ENCODE measurements at places on chromosomes 6 and 20. TPM values are rescaled to one million over a fixed set of nuclear protein-coding genes. Genes with fewer than 3 reads are reported as not detected.

DNA sequence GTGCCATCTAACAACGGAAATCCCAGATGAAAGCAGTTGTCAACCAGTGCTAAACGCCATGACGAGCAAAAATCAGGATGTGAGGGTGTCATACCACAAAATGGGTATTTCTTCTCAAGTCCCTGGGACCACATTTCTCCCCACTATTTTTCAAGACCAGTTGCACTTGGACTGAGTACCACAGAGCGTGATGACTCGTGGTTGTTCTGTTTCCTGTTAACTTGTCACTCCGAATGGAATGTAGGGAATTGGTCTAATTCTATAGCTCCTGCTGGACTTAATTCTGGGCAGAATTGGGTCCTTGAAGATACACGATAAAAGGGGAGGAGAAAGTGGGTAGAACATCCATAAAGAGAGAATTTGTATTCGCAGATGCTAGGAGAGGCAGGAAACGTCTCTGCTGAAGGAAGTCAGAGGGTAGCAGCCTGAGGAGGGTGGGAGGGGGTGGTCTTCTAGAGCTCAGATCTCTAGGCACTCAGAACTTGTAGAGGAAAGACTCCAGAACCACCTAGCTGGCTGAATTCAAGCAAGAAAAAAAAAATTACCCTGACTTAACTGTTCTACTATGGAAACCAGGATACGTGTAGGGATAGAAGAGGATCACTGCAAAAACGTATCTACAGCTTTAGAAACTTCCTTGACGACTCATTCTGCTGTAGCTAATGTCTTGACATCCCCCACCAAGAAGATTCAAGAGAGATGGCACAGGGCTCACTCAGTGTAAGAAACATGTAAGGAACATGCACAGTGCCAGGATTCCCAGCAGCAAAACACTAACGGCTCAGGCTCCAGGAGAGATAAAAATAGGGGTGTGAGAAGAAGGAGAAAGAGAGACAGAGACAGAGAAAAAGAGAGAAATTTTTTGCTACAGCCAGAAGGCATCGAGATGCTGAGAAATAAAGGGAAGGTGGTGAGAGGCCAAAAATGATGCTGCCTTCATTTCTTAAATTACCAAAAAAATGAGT lies 494.7 kb downstream of the CD83 start:
- DNase-seq: peak; percentile 3

GRCh38 chr20:60561052-60561451 lies 602.8 kb downstream of the CDH26 start:
- no peak for DNase-seq

- DNase-seq: no peak
Measured at GRCh38 chr6:163984124-163984936, 569.8 kb downstream of the QKI start.

- no peak for DNase-seq
Measured at GRCh38 chr20:33431797-33432381, 11.7 kb downstream of the SNTA1 start.

GRCh38 chr20:8913456-8913855 lies 155.4 kb upstream of the PLCB4 start:
- DNase-seq: no peak

DNA sequence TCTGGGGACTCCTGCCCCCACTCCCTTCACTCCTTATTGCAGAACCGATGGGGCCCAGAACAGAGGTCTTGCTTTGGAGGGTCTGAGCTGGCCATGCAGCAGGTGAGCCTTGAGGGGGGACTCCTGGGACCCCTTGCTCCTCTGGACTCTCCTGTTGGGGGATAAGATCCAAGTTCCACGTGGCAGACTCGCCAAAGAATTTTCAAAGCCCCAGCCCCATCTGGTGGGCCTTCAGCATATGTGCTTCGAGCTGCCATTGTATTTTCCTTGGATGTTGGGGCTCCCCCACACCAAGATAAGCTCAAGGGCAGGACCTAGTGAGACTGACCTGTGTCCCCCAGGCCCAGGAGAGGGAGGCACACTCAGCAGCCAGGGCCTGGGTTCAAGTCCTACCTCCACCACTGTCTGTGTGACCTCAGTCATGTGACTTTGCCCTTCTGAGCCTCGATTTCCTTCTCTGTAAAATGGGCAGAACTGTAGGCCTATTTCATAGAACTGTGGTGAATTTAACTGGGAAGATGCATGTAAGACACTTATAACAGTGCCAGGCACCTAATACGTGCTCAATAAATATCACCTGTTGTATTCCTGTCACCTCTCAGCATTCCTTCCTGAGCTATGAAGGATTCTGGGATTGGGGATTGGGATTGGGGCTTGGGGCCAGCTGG lies 115.5 kb downstream of the VEGFA start:
- DNase-seq: no peak

DNA sequence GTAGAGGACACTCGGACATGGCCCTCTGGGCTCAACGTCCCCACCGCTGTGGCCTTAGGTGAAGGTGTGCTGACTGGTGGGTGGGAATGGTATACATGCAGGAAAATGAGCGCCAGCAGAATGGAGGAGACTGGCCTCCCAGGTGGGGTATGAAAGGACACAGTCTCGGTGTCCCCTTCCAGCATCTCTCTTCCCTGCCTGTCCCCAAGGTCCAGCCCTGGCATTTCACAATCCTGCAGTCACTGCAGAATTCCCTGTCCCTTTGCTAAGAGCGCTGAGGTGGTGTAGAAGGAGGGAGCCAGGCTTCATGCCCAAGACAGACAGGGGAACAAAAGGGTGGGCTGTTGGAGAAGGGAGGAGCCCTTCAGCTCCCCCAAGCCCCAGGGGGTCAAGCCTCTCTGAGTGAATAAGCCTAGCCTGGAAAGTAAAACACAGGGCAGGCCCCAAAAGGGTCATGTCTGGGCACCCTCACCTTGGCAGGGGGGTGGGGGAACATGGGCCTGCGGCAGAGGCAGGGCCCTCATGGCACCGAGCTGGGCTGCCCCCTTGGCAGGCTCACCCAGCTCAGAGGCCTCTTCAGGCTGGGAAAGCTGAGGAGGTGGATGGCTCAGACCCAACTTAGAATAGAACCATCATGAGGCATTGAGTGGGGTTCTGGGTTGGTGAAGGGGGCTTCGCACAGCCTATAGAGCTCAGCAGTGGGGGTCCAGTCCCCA lies 23.9 kb downstream of the TFEB start:
- no peak for DNase-seq

RSPH9 gene
- total RNA-seq: 0.60 TPM

CRISP3 gene
- total RNA-seq: not detected

CRISP2 gene
- not detected for total RNA-seq

MYBL2 gene
- total RNA-seq: 17.0 TPM
